ENCODE measurements at places on chromosomes 13 and 19.
A peak's percentile ranks its signal among the peaks of the same experiment; 100 is the strongest.

DNA sequence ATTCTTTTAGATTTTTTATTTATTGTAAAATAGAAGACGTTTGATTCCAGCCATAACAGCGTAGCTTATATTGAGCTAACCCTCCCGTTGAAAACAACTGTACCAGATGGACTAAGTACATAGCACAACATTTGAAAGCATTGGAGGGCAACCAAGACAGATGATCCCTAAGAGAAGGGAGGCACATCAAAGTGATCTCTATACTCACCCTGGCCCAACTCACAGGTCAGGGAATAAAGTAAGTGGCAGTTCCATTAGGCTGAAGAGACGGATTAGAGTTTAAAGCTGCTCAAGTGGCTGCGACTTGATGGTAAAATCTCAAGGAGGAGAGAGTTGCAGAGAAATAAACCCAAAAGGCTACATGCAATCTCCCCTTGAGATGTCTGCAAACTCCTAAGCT lies 65.1 kb upstream of the ITM2B start:
- no peak for DNase-seq

GRCh38 chr19:48963371-48964204 lies 1.5 kb upstream of the FTL start:
- DNase-seq = no peak

DNA sequence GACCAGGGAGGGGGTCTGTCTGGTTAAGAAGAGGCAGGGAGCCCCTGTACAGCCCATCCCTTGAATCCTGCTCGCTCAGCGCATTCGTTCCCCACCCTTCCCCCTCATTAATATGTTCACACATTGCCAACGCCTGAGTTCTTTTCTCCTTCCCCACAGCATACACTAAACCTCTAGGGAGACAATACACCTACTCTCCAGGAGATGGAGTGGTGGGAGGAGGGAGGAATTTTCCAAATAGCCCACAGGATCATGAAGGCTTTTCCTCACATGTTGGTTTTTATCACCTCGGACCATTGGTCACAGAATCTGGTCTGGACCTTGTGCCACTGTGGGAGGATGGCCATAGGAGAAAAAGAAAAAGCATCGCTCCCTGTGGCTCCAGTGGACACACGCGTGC lies 294.9 kb downstream of the SHISA2 start:
- no peak for DNase-seq

GRCh38 chr19:35528218-35529038 lies at the start of gene SBSN:
TSS of gene SBSN (minus strand) at chr19:35528311. CDS start at chr19:35528281, 30 bp downstream.
- DNase-seq = no peak

GRCh38 chr19:19300613-19301012 lies 19.7 kb downstream of the SUGP1 start:
- no peak for DNase-seq

DNA sequence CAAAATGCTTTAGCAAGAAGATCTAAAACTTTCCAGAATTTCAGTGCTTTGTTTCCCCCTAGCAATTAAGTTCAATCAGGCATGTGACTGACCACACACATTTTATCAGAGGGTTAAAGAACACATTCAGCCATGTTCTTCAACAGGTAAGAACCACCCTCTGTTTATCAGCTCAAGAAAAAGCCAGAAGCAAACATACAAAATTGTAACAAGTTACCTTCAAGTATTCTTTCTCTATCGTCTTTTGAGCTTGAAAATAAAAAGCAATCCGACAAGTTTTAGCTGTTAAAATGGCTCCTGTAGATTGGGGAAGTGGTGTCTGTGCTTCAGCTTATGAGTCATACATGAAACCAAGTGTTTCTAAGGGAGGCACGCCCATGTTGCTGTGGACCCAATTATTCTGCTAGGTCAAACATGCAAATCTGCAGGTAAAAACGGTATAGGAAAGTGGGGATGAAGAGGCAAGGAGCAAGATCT lies at the start of gene ELF1:
Gene ELF1 (minus strand): TSS at position 306 of the 477 bp plus-strand sequence. CDS start 37,262 bp downstream, outside the sequence.
- no peak for DNase-seq

DNA sequence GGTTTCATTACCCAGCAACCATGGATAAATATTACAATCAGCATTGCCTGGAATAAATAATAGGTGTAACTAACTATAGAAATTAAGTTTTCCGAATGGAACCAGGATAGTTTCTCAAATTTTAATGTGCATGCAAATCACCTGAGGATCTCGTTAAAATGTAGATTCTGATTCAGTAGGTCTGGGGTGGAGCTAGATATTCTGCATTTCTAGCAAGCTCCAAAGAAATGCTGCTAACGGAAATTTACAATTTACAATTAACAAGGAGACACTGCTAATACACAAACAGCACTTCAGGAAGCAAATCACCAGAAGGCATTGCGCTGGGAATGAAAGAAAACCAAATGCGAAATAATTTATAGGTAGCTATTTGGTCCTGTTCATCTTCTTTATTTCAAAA lies 597.5 kb upstream of the KLF12 start:
- DNase-seq = no peak

- DNase-seq = no peak
These were observed 6.0 kb downstream of the RUVBL2 start for GRCh38 chr19:48999481-49000325.

GRCh38 chr19:47240996-47241918 lies 10.3 kb upstream of the BBC3 start:
- DNase-seq = no peak

DNA sequence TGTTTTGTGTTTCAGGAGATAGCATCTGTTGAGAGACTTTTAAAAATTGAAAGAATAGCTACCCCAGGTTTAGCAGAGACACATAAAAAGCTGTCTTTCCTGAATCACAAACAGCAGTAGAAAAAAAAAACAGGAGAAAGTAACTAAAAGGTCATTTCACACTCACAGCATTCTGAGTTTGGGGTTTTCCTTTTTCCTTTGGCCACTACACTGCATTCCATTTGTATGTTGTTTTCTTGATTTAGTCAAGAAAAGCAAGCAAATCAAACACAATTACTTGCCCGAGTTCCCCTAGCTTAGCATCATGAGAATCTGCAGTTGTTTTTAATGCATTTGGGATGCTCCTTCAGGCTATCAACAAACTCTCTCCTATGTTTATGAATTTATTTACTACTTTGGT lies 161.0 kb downstream of the KCTD12 start:
- no peak for DNase-seq

DNA sequence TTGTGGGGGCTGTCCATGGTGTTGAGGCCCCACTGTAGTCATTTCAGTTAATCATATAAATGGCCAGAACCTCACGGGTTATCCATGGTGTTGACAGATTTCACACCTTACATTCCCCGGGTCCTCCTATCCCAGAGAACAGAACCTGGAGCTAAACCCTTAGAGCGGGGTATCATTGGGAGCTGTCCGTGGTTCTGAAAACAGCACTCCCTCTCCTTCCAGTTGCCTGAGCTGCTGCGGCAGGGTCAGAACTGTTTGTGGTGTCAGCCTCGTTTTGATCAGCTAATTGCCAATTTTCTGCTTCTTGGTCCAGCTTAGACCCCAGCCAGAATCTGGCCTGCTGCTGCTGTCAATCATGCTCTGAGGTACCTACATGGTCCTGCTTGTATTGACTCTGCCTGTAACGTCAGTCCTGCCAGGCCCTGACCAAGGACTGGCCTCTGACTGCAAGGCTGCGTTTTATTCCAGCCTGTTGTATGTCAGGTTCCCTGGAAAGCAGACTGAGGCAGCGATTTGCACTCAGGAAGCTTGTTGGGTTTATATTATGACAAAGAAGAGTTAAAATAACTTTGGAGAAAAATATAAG lies 55.8 kb upstream of the KCTD15 start:
- DNase-seq = peak; percentile 48

GRCh38 chr19:16527971-16528521 lies 14.2 kb downstream of the CHERP start:
- DNase-seq = no peak

GRCh38 chr19:43651758-43652545 lies 12.3 kb upstream of the CADM4 start:
- DNase-seq = no peak

GRCh38 chr19:40286235-40286970 lies 1.3 kb upstream of the AKT2 start:
- DNase-seq = no peak

- DNase-seq = no peak
These were observed 512 bp downstream of the MED4 start for GRCh38 chr13:48094404-48094780.

- DNase-seq = no peak
These were observed 14.2 kb upstream of the LATS2 start for GRCh38 chr13:21075379-21076249.

DNA sequence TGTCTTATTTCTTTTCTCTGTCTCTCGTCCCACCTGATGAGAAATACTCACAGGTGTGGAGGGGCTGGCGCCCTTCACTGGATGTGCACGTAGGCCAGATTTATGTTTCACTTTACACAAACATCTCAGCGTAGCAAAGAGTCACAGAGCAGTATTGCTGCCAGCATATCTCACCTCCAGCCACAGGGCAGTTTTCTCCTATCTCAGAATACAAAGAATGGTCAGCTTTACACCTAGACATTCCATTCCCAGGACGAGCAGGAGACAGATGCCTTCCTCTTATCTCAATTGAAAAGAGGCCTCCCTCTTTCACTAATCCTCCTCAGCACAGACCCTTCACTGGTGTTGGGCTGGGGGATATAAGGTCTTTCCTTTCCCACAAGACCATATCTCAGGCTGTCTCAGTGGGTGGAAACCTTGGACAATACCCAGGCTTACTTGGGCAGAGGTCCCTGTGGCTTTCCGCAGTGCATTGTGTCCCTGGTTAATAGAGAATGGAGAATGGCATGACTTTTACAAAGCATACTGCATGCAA lies 7.2 kb upstream of the ZNF611 start:
- no peak for DNase-seq

GRCh38 chr13:48728226-48728625 lies 74.5 kb downstream of the CYSLTR2 start:
- DNase-seq = no peak

- DNase-seq = no peak
These were observed 8.7 kb downstream of the SHKBP1 start for GRCh38 chr19:40585241-40585981.

- DNase-seq = no peak
These were observed 49.0 kb downstream of the TNFRSF19 start for GRCh38 chr13:23619068-23619855.

GRCh38 chr19:7119582-7119981 lies 50.1 kb downstream of the ZNF557 start:
- no peak for DNase-seq

DNA sequence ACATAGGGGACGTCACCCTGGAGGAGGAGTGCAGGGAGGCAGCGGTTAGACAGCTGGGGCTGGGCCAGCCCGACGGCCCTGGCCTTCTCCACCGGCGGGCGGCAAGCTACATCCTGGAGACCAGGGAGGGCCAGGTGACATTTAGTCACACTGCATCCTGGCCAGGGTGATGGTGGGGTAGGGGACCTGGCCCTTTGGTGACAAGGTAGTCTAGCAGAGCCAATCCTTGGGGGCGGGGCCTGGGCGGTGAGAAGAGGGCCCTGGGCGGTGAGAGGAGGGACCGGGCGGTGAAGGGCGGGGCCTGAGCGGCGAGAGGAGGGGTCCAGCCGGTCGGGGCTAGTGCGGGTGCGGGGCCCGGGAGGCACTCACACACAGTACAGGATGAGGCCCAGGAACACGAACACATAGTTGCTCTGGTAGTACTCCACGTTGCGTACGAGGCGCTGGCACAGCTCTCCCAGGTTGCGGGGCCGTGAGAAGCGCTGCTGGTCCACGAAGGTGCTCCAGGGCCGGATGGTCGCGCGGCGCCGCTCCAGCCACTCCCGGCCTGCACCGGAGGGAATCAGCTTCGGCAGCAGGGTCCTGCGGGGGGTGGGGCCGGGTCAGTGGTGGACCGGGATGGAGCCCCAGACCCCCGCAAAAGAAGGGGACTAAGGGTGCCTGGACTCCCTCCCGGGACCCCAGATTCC lies 610 bp downstream of the RABAC1 start:
- no peak for DNase-seq

GRCh38 chr19:18399008-18399407 lies 1.6 kb upstream of the LRRC25 start:
- no peak for DNase-seq

DNA sequence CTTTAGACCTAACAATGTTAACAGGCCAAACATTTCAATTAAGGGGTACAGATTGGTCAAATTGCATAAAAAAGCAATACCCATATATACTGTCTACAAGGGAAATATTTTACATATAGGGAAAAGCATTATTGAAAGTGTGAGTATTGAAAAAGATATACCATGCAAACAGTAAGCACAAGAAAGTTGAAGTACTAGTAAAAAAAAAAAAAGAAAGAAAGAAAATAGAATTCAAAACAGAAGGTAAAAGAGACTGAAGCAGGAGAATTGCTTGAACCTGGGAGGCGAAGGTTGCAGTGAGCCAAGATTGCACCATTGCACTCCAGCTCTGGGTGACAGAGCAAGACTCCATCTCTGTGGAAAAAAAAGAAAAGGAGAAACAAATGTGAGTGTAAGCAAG lies 5.3 kb upstream of the TEX101 start:
- no peak for DNase-seq

GRCh38 chr19:30718014-30718413 lies 345.8 kb downstream of the ZNF536 start:
- no peak for DNase-seq

- DNase-seq = no peak
These were observed 224.7 kb downstream of the LHFPL6 start for GRCh38 chr13:39378306-39378705.

DNA sequence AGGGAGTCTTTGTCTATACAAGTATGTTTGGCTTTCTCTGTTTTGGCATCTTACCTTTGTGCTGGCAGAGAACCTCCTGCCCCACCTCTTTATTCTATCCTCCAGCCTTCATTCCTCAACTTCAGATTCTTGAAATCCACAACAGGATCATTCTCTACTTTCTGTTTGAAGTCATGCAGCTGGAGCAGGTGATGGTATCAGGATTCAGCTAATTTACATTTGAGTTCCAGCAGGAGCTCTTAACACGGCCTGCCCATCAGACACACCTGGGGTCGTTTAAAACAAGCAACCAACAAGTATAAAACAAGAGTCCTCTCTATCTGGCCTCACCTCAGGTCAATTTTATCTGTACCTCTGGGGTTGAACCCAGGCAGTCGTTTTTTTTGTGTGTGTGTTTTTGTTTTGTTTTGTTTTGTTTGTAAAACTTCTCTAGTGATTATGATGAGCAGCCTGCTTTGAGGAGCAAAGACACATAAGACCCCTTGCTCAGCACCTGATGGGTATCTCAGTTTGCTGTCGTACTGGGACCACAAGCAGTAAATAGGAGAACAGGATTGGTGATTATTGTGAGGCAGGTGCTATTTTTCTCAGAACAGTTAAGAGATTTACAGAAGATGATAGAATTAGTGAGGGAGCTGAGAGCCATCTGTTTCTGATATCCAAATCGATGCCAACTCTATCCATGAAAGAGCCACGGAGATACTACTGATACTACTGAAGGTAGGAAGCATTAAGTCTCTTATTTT lies 78.4 kb downstream of the GPC6 start:
- DNase-seq = no peak
